AG10803 (cell line): ENCODE measurements at places on chromosomes 6 and 20.

GRCh38 chr20:38063911-38064530 lies 30.5 kb downstream of the RPRD1B start:
- no peak for DNase-seq

DNA sequence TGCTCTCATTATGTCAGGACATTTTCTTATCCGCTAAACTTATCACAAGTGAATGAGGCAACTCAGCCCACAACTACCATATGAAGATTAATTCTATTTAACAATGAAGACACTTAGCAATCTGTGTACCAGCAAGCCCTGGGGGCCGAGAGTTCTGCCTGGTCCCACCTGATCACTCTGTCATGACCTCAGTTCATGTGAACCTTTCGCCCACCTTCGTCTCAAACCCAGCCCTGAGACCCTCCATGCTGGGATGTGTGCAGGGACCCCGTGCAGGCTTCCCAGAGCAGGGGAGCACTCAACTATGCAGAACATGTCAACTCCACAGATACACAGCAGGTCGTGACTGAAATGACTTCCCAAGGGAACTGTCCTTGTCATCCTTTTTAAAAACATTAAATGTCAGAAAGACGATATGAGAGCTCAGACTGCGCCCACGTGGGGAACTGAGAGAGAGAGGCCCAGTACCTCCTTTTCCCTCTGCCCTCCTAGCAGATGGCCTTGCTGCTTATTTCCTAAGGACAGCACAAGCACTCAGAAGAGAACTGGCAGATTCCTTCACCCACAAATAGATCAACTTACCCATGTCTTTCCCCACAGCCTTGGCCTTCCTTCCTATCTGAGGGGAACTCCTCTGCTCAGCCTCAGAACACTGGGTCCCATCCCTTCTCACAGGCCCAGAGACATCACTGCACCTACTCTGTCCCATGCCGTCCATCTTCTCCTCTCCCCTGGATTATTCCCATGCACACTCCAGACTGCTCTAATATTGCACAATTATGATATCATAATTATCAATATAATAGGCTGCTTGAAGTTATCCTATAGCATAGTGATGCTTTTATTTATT lies 11.5 kb downstream of the ABHD12 start:
- no peak for DNase-seq

DNA sequence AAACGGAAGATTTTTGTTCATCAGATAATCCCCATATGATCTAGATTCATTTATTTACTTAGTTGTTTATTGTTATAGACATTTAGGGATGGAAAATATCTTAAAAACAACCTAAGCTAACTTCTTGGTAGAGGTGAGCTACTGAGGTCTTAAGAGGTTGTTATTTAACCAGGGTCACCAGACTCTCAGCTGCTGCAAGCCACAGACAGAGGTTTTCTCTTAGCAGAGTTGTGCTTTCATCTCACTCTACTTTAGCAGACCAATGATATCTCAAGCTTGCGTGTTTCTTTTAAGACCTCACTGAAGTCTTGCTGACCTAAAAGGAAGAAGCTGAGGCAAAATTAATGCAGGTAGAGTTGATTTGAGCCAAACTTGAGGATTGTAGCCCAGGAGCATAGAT lies 43.6 kb downstream of the NCOA7 start:
- no peak for DNase-seq

DNA sequence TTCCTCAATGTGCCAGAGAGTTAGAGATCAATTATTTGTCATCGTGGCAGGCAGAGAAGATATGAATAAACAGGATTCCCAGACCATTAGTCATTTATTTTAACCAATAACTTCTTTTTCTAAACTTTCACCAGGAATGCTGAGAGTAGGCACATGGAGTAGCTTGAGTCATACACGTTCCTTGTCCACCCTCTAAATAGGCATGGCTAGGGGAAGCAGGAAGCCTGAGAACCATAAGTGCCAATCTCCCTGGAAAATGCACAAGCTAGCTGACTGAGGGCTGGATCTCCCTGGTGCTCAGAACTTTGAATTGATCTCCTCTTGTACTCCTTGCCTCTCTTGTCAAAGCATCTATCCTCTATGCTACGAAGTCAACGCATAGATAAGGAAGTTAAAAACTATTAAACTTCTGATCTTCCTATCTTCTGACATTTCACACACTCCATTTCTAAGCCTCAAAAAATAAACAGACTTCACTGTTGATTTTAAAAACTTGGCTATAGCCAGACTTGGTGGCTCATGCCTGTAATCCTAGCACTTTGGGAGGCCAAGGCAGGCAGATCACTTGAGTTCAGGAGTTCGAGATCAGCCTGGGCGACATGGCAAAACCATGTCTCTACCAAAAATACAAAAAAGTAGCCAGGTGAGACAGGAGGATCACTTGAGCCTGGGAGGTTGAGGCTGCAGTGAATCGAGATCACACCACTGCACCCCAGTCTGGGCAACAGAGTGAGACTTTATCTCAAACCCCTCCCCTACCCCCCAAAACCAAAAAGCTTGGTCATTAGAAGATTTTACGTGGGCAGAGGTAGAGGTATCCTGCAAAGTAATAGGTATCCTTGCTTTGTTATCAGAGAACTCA lies 11.8 kb downstream of the ADTRP start:
- peak; percentile 98 for DNase-seq

DNA sequence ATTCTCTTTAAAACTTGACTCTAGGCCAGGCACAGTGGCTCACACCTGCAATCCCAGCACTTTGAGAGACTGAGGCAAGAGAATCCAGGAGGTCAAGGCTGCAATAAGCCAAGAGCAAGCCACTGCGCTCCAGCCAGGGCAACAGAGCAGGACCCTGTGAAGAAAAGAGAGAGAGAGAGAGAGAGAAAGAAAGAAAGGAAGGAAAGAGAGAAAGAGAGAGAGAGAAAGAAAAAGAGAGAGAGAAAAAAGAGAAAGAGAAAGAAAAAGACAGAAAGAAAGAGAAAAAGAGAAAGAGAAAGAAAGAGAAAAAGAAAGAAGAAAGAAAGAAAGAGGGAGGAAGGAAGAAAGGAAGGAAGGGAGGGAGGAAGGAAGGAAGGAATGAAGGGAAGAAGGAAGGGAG lies 76.7 kb downstream of the RIN2 start:
- DNase-seq, result no peak

DNA sequence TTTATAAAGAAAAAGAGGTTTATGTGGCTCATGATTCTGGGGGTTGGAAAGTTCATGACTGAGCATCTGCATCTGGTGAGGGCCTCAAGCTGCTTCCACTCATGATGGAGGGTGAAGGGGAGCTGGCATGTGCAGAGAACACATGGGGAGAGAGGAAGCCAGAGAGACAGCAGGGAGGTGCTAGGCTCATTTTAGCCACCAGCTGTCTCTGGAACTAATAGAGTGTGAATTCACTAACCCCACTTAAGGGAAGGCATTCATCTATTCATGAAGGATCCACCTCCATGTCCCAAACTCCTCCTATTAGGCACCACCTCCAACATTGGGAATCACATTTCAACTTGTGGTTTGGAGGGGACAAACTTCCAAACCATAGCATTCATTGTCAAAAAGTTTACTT lies 137.3 kb upstream of the PMEPA1 start:
- no peak for DNase-seq

- no peak for DNase-seq
Measured at GRCh38 chr6:17494177-17494576, 100.8 kb downstream of the CAP2 start.

GRCh38 chr20:62678553-62678952 lies 30.1 kb upstream of the NTSR1 start:
- DNase-seq, result no peak

DNA sequence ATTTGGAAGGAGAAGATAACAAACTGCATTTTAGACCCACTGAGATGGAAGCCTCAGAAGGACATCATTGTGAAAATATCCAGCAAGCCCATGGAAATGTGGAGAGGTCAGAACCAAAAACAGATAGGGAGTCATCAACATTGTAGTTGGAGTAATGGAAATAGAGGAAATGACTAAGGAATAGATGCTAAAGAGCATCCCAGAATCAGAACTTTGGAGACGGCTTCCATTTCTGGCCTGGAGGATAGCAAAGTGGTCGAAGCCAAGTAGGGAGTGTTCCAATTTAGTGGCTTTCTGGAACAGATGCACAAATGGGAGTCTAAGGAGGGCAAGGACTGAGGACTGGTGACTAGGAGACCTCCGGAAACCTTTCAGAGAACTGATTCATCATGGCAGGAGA lies 3.6 kb downstream of the BEND6 start:
- no peak for DNase-seq

DNA sequence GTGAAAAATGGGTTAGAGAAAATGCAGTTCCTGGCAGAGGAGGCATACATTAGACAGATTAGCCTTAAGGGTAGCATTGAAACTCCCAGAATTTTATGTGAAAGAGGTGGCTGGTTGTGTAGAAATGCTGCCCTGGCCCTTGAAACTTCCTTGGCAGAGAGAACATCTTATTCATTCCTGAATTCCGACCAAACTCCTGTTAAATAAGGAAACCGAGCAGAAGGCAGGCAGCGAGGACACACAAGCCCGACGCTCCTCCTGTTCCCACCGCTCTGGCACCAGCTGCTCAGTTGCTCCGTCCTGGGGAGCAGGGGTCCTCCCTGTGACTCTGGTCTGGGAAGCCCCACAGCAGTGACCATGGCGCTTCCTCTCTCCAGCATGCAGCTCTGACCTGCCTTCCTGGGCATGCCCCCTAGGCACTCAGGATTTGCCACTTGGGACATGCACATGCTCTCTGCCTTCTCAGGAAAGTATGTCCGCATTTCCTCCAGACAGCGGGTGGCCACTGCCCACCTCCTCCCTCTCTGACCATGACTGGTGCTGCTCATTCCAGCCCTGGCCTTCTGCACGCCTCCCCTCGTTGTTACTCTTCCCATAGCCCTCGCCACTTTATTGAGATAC lies 35.2 kb upstream of the CLDN20 start:
- peak; percentile 74 for DNase-seq

DNA sequence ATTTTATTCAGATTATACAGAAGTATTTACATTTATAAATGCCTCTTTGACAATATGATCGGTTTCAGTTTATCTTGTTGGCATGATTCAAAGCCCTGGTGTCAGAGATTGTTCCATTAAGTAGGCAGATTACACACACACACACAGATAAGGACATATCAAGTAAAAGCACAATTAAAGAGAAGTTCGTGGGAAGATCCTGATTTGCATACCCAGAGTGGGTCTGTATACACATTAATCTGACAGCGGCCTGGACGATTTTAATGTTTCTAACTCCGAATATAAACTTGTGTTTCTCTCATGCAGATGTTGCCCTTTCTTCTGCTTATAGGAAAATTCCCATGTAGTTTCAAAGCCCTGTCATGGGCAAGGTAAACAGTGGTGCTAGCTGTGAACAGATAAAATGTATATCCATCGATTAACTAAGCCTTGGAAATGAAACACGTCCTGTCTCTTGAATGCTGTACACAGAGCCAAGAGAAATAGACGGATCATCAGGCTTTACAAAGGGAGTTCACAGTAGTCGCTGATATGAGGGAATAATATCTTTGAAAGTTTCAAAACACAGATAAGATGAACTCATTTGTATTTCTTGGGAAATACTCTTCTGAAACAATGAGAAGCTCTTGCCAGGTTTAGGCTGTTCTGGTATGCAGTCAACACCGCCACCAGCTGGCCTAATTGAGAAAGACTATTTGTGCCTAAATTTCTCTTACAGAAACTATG lies 108.2 kb upstream of the GMDS start:
- DNase-seq, result peak; percentile 77

GRCh38 chr20:47663354-47664067 lies 121.8 kb downstream of the SULF2 start:
- peak; percentile 73 for DNase-seq

- DNase-seq, result no peak
Measured at GRCh38 chr6:101747716-101748115, 354.2 kb downstream of the GRIK2 start.

DNA sequence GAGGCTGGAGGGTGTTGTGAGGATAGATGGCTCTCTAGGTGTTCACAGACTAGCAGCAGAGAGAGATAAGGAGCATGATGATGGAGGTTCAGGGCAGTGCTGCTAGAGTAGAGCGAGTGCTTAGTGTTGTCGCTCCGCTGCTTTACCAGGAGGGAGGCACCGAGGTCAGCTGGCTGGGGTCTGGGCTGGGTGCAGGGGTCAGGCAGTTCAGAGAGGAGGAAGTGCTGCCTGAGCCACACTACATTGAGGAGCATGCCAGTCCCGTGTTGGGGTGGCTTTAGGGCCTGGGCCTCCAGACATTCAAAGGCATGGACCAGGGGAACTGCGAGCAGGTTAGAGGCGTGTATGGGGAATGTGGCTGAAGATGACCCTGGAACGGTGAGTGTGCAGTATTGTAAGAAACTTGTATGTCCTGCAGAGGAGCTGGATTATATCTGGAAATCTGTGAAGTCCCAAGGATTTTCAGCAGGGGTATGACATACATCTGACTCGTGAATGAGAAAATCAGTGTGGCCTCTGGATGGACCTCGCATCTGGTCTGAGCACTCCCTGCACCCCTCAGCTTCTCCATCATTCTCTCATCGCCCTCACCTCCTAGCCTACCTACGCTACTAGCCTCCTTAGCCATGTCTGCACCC lies 66.9 kb downstream of the IGF2R start:
- no peak for DNase-seq

DNA sequence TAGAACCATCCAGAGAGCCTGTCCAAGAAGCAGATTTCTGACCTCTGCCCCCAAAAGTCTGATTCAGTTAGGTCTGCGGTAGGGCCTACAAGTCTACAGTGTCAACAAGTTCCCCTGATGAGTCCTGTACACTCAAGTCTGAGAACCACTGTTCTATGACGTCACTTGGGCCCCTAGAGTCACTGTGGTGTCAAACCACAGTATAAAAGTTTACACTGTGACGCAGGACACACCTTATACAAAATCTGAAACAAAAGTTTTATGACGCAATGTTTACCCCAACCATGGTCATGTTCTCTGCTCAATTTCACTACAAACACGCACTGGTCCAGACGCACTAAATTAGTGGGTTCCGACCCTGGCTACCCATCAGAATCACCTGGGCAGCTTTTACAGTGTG lies 17.9 kb downstream of the SLA2 start:
- no peak for DNase-seq

DNA sequence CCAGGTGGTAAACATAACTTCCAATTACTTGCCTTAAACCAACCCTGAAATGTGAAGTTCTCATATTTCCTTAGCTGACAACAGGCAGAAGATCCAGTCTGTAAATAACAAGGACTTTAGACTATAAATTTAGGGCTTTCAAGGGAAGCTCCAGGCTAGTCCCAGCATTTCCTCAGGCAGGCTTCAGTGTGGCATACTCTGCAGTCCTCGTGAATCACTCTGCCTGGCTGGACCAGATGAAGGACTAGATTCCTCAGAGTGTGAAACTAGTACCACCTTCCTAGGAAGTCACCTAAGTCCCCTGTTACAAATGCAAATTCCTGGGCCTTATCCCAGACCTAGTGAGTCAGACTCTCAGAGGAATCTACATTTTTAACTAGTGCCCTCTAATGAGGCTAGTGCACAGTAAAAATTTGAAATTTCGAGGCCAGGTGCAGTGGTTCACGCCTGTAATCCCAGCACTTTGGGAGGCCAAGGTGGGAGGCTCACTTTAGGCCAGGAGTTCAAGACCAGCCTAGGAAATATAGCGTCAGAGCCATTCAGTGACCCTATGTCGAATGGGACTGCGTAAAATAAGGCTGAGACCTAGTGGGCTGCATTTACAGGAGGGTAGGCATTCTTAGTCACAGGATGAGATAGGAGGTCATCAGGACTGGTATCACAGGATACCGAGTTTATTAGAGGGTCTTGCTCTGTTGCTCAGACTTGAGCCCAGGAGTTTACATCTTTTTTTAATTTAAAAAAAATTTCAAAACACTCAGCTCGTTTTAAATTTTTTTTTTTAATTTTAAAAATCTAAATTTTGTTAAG lies 279.6 kb upstream of the JARID2 start:
- peak; percentile 38 for DNase-seq

- DNase-seq, result no peak
Measured at GRCh38 chr6:143675382-143675900, 2.3 kb upstream of the PHACTR2 start.

- peak; percentile 13 for DNase-seq
Measured at GRCh38 chr6:9412951-9413559, 977.7 kb upstream of the SLC35B3 start.
